Natural killer cell (primary cell): ENCODE measurements at places on chromosomes 7 and 10. TPM values are rescaled to one million over a fixed set of nuclear protein-coding genes. Genes with fewer than 3 reads are reported as not detected.

Gene MAGI2
- 0.48 TPM for total RNA-seq

Gene CYP3A4
- total RNA-seq, result not detected

Gene IL6
- total RNA-seq, result 1.3 TPM

Gene EBLN1
- total RNA-seq, result not detected

Gene KBTBD2
- 124 TPM for total RNA-seq

Gene ZNF503
- 1.2 TPM for total RNA-seq

DNA sequence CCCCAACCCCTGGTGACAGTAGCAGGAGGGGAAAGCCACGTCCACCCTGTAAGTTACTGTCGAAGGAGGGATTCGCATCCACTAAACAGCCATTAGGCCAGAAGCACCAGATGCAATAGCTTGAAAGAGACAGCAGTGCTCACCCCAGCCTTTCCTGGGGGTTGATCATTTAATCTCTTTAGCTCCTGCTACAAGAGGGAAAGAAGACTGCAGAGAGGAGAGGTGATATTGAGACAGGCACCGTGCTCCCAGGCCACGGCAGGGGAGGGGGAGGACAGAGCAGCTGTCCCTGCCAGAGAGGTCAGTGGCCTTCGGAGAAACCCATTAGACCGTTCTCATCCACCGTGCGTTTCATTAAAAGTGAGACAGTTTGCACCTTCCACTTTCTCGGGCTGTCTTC lies 148.3 kb downstream of the CDH23 start:
- no peak for DNase-seq
- no peaks in the 10 kb centered on the region for H3K36me3 ChIP-seq
- H3K4me3 ChIP-seq, result no peak overlapping the region
- H3K4me1 ChIP-seq, result no peaks in the 10 kb centered on the region

DNA sequence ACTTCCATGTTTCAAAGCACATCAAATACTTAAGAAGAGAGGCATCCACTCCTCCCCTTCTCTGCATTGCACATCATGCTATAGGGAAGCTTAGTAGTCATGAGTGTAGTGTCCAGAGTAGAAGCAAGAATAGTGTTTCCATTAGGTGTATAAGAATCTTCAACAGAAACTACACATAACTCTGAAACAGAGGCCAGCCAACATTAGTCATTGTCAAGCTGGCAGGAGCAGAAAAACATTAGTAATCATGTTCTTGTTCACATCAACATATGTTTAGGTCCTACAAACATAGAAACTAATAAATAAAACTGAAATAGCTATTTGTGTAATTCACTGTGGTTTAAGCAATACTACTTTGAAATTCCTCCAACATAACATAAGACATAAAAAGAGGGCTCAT lies 370.2 kb downstream of the PPP1R3A start:
- H3K4me3 ChIP-seq, result no peak overlapping the region
- H3K27me3 ChIP-seq, result no peaks in the 10 kb centered on the region
- DNase-seq, result no peak
- no peaks in the 10 kb centered on the region for H3K4me1 ChIP-seq
- H3K36me3 ChIP-seq, result no peaks in the 10 kb centered on the region

- H3K4me3 ChIP-seq, result no peak overlapping the region
- no peaks in the 10 kb centered on the region for H3K4me1 ChIP-seq
- no peak overlapping the region for H3K27ac ChIP-seq
- no peak for DNase-seq
- H3K27me3 ChIP-seq, result no peaks in the 10 kb centered on the region
Measured at GRCh38 chr7:33789871-33790630, 115.3 kb upstream of the BMPER start.

DNA sequence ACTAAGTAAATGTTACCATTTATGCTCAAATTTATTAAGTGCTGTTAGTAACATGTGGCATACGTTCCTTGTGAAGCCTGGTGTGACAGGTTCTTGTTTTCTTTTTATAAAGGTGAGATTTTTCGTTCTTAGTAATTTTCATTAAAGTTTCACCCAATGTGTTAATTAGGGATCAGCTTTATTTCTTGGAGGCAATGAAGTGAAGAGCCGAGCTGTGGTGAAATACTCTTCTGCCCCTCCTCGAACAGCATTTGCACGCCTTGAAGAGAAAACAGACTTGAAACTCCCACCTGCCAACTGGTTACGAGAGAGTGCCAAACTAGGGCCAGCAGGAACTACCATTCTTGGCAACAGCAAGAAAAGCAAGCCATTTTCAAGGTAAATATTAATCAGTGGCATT lies 1.5 kb downstream of the EDRF1 start:
- H3K27me3 ChIP-seq, result no peaks in the 10 kb centered on the region
- no peak overlapping the region for H3K27ac ChIP-seq
- no peak overlapping the region for H3K4me3 ChIP-seq
- peaks cover 46% of the 10 kb centered on the region for H3K36me3 ChIP-seq
- DNase-seq, result no peak
- peaks cover 23% of the 10 kb centered on the region for H3K4me1 ChIP-seq

DNA sequence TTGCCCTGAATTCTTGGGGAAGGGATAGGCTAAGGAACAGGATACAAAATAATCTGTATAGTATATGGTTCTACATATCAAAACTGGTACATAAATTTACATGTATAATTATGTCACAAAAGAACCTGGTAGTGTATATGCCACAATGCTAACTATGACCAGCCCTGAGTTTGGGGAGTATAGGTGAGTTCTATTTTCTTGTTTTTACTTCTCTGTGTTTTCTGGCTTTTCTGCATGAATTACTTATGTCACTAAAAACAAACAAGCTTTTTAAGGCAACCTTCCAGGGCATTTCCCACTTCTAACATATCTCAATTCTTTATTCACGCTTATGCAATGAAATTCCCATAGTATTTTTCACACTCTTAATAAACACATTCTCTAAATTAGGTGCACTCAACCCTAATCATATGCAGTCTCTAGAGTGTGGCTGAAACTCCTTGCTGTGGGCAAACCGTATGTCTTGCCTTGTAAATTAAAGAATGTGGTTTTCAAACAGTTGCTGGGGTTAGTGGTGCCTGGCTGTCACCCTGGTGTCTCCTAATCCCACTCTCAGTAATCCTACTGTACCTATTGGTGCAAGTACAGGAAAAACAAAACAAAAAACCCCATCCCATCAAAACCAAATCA lies 14.0 kb upstream of the INSIG1 start:
- H3K27ac ChIP-seq, result no peak overlapping the region
- H3K4me1 ChIP-seq, result peaks cover 13% of the 10 kb centered on the region
- DNase-seq, result no peak
- H3K27me3 ChIP-seq, result no peaks in the 10 kb centered on the region

DNA sequence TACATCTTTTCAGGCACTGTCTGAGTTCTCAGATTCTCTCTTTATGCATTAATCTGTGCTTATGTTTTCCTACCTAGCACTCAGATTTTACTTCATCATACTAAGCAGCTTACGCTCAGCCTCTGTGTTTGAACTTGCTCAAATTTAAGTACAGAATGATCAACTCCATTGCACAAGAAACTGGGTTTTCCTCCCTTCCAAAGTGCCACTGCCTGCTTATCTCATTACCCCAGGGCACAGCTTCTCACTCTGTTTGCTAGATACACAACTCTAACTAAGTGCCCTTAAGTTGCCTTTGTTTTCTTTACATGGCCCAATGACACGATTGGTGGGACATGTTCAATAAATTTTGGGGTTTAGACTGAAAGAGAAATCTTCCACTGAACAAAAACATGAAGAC lies 267.7 kb downstream of the GFRA1 start:
- no peak for DNase-seq
- H3K4me3 ChIP-seq, result no peak overlapping the region
- no peaks in the 10 kb centered on the region for H3K27me3 ChIP-seq
- no peak overlapping the region for H3K27ac ChIP-seq

GRCh38 chr7:121023683-121024511 lies 35.4 kb downstream of the CPED1 start:
- no peak overlapping the region for H3K4me3 ChIP-seq
- no peak overlapping the region for H3K27ac ChIP-seq
- H3K4me1 ChIP-seq, result no peaks in the 10 kb centered on the region

GRCh38 chr10:133259602-133259989 lies 17.1 kb downstream of the ADAM8 start:
- no peak overlapping the region for H3K4me3 ChIP-seq
- no peak for DNase-seq
- H3K27ac ChIP-seq, result peak overlapping the region; percentile 80
- peaks cover 74% of the 10 kb centered on the region for H3K4me1 ChIP-seq
- no peaks in the 10 kb centered on the region for H3K27me3 ChIP-seq

GRCh38 chr7:46360811-46361210 lies 439.7 kb upstream of the IGFBP3 start:
- DNase-seq, result no peak
- no peaks in the 10 kb centered on the region for H3K4me1 ChIP-seq
- H3K4me3 ChIP-seq, result no peak overlapping the region
- no peaks in the 10 kb centered on the region for H3K36me3 ChIP-seq

- no peak overlapping the region for H3K4me3 ChIP-seq
- no peak for DNase-seq
- no peaks in the 10 kb centered on the region for H3K36me3 ChIP-seq
Measured at GRCh38 chr7:156993021-156993924, 17.2 kb downstream of the MNX1 start.

- H3K27me3 ChIP-seq, result no peaks in the 10 kb centered on the region
- DNase-seq, result no peak
- H3K27ac ChIP-seq, result no peak overlapping the region
- H3K4me3 ChIP-seq, result no peak overlapping the region
- no peaks in the 10 kb centered on the region for H3K36me3 ChIP-seq
Measured at GRCh38 chr7:66296557-66296956, 91.4 kb downstream of the TPST1 start.

DNA sequence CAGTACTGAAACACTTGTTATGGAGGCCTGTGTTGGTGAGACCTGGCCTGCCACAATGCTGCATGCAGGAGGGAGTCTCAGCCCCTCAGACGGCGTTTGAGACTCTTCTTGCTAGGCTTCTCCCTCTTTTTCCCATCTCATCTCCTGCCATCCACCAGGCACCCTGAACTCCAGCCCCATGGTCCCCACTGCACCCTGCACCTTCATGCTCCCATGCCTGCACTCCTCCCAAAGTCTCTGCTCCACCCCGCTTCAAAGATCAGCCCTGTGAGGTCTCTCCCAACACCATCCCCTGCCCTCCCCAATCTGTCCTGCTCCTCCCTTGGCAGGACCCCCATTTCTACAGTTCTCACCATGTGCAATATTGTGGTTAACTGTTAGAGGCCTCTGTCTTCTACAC lies 61.7 kb downstream of the VOPP1 start:
- H3K4me3 ChIP-seq, result no peak overlapping the region
- H3K27ac ChIP-seq, result no peak overlapping the region
- peaks cover 8% of the 10 kb centered on the region for H3K4me1 ChIP-seq
- no peaks in the 10 kb centered on the region for H3K27me3 ChIP-seq
- peaks cover 17% of the 10 kb centered on the region for H3K36me3 ChIP-seq

DNA sequence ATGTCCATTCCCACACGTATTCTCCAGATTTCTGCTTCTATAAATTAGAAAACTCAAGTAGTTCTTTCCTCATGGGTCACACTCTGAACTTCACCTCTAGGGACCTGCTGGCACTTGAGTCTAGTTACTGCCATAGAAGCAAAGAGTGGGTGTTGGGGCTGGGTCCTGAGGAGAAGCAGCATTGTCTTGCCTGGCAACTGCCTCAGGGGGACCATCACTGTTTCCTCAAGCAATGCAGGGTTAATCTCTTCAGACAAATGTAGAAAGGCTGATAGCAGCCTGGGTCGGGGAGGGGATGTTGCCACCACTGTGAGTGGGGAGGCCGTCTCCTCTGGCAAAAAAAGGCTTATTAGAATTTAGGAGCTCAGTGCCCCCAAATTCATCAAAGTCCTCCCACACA lies 20.2 kb upstream of the PAPSS2 start:
- H3K4me3 ChIP-seq, result no peak overlapping the region
- H3K36me3 ChIP-seq, result no peaks in the 10 kb centered on the region
- DNase-seq, result no peak
- no peaks in the 10 kb centered on the region for H3K27me3 ChIP-seq

DNA sequence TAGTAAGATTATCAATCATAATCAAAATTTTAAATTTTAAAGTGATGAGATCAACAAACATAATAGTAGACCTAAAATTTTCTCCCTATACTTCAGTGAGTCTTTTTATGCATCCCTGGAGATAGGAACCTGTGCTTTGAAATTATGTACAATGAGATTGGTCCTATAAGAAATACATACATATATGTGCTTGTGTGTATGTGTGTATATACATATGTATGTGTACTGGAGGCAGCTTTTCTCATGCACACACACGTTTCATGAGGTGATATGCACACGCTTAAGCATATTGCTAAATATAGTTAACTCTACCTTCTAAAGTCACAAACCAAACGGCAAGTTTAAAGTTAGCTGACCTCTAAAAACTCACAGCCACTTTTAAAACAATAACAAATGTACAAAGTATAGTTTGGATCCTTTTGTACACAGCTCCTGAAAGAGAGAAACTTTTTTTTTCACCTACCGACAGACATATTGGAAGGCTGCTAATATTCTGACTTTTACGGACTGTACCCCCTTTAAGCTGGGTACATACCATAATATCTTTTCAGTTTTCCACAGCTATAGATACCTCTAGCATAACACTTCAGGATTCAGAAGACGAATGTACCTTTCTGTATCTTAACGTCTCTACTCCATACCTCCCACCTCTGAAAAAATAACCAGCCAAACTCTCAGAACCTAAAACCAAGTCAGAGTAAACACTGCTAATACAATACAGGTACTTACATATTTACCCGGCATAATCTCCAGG lies 3.3 kb downstream of the ITGB1 start:
- H3K27ac ChIP-seq, result peak overlapping the region; percentile 11
- no peak for DNase-seq
- H3K4me3 ChIP-seq, result peak overlapping the region; percentile 6
- no peaks in the 10 kb centered on the region for H3K27me3 ChIP-seq
- peaks cover 2% of the 10 kb centered on the region for H3K36me3 ChIP-seq
- peaks cover 30% of the 10 kb centered on the region for H3K4me1 ChIP-seq

- H3K4me3 ChIP-seq, result no peak overlapping the region
- H3K27ac ChIP-seq, result no peak overlapping the region
- H3K27me3 ChIP-seq, result no peaks in the 10 kb centered on the region
Measured at GRCh38 chr10:112716924-112717413, 233.1 kb upstream of the TCF7L2 start.

DNA sequence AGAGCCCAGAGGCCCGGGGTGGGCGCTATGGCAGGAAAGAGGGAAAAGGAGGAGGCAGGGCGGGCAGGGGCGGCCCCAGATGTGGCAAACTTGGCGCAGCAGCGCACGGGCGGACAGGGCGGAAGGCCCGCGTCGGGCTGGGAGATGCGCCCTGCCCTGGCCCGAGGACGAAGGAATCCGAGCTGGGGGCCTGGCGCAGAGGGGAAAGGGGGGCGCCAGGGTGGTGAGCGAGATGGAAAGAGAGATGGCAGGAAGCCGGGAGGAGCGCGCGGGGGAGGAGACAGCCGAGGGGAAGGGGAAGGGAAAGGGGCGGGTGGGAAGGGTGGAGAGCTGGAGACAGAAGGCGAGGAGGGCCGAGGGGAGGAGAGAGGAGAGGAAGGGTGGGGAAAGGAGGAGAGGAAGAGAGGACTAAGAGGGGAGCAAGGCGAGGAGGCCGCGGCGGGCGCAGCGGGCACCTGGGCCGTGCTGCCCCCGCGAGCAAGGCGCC lies at the start of gene MARVELD1:
TSS of gene MARVELD1 (plus strand) at position 392 of the 487 bp plus-strand sequence. CDS start 147 bp downstream, outside the sequence.
- peaks cover 16% of the 10 kb centered on the region for H3K4me1 ChIP-seq
- no peak for DNase-seq

GRCh38 chr10:124701435-124701834 lies 42.7 kb downstream of the FAM53B start:
- H3K27me3 ChIP-seq, result no peaks in the 10 kb centered on the region
- DNase-seq, result no peak
- peak overlapping the region; percentile 88 for H3K27ac ChIP-seq
- peaks cover 51% of the 10 kb centered on the region for H3K36me3 ChIP-seq
- no peak overlapping the region for H3K4me3 ChIP-seq

- no peaks in the 10 kb centered on the region for H3K36me3 ChIP-seq
- no peak for DNase-seq
- no peak overlapping the region for H3K4me3 ChIP-seq
- H3K27me3 ChIP-seq, result no peaks in the 10 kb centered on the region
- no peak overlapping the region for H3K27ac ChIP-seq
Measured at GRCh38 chr10:76743169-76743568, 894.4 kb downstream of the KCNMA1 start.
